ENCODE measurements at places on chromosomes 5 and 9.

- DNase-seq = no peak
Observed at GRCh38 chr9:132062806-132063205, 16.9 kb downstream of the MED27 start.

DNA sequence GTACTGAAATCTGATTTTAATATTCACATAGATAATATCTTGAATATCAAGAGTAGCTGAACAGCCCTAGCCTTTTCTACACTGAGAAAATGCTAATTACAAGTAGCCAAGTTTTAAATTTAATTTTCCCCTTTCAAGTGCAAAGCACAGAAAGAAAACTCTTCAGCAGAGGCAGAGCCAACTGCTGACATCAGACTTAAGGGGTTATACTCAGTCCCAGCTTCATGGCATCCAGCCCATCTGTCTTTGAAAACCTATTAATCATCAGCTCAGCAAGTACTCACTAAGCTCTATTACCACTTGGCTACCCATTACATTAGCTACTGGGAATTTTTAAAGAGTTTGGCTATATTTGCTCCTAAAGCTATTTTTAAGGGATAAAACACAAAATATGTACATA is 220.5 kb downstream of the SLC12A2 start:
- no peak for DNase-seq

GRCh38 chr5:177426566-177427210 is at the start of gene GRK6:
GRK6 (plus strand) TSS chr5:177426676; CDS start chr5:177426846, 170 bp downstream.
- DNase-seq = no peak

DNA sequence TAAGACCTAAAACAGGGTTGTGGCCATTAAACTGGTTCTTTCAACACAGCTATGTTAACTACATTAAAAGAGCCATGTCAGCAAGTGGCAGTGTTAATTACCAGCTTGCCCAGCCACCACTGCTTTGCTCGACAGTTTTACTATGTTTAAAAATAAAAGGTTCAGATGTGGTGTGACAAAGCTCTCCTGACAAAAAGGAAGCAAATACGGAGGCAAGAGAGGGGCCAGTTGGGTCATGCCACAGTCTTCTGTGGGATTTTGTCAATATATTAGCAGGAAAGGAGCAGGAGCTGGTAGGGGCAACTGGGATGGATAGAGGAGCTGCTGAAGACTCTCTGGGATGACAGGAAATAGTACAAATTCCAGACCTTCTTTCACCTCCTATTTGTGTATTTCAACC is 113.5 kb upstream of the PCA3 start:
- no peak for DNase-seq

- no peak for DNase-seq
Observed at GRCh38 chr5:56737002-56737621, 78.2 kb upstream of the MAP3K1 start.

DNA sequence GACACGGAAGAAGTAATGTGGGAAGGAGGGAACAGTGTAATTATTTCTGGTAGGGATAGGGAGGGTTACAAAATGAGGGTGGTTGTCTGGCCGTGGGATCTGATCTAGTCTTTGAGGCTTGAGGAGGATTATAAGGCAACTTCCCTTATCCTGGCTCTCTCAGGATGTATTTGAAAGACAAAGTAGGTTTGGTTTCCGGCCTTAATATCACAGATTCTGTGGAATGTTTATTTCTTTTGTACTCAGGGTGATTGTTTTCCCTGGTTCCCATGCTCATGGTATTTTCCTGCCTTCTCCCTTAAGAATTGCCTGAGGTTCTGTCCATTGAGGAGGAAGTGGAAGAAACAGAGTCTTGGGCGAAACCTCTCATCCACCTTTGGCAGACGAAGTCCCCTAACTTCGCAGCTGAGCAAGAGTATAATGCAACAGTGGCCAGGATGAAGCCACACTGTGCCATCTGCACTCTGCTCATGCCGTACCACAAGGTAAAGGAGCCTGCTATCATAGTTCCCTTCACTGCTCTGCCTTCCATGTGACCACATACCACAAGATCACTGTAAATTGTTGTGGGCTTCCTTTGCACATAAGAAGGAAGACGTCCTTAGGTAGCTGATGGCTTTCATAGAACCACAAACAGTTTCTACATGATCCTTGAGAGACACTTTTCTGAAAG is 253.8 kb downstream of the KDM4C start:
- DNase-seq = no peak

- no peak for DNase-seq
Observed at GRCh38 chr5:59540366-59540765, 353.2 kb downstream of the PDE4D start.

DNA sequence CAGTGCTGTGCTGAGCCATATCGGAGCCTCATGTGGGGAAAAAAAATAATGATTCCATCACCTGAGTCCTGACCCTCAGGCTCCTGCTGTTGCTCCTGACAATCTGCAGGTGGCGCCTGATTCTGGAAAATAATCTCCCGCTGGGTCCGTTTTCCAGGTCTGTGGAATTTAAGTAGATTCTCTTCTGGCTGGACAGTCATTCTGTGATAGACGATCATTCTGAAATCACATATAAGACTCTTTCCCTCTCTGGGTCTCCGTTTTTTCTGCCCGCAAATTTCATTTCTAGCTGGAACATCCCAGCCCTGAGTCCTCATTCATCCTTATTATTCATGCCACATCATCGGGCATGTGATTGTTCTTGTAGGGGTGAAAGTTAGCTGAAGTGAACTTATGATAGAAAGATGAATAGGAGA is 22.1 kb upstream of the STXBP1 start:
- DNase-seq = peak; percentile 51
